HuH-7 (cell line): ENCODE measurements at places on chromosomes 6 and 20.

- peak; percentile 37 for DNase-seq
Measured at GRCh38 chr6:2810092-2810671, 31.5 kb downstream of the SERPINB1 start.

- DNase-seq = no peak
Measured at GRCh38 chr20:53795170-53795569, 201.5 kb upstream of the ZNF217 start.

GRCh38 chr20:48731536-48731935 lies 96.3 kb downstream of the PREX1 start:
- DNase-seq = no peak

GRCh38 chr6:100261486-100261885 lies 203.2 kb downstream of the SIM1 start:
- DNase-seq = no peak

GRCh38 chr6:106431972-106432371 lies 71.5 kb downstream of the CRYBG1 start:
- DNase-seq = no peak
